ENCODE measurements at places on chromosomes 1 and 21. TPM values are rescaled to one million over a fixed set of nuclear protein-coding genes. Genes with fewer than 3 reads are reported as not detected.

C1orf232 gene
- not detected for total RNA-seq

DNA sequence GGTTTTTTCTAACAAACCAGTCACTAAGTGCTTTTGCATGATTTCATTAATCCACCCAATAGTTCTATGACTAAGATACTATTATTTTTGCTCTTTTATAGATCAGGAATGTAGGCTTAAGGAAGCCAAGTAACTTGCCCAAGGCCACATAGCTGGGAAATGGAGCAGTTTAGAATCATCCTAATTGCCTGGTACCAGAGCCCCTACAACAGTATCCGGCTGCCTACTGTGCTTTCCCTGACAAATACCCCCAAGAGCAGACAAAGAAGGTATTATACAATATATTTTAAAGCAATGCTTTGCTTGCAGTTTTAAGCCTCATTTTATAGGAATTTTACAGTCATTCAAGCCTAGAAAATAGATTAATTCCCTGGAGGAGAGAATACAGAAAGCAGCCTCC is 45.5 kb upstream of the RASAL2 start:
- H3K36me3 ChIP-seq = no peaks in the 10 kb centered on the region
- no peak for DNase-seq
- H3K27ac ChIP-seq = no peak overlapping the region
- no peaks in the 10 kb centered on the region for H3K27me3 ChIP-seq
- no peak overlapping the region for H3K4me3 ChIP-seq
- no peaks in the 10 kb centered on the region for H3K4me1 ChIP-seq

C1QA gene
- not detected for total RNA-seq

DNA sequence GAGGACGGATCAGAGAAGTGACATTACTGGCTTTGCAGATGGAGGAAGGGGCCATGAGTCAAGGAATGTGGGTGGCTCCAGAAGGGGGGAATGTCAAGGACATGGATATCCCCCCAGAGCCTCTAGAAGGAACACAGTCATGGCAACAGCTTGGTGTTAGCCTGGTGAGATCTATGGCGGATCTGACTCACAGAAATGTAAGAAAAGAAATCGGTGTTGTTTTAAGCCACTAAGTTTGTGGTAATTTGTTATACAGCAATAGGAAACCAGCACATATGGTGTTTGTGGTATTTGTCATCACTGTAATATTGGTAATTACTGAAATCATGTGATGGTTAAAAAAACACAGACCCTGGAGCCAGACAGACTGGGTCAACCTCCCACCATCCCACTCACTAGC is 236.2 kb downstream of the SETD4 start:
- no peaks in the 10 kb centered on the region for H3K4me1 ChIP-seq
- no peaks in the 10 kb centered on the region for H3K36me3 ChIP-seq
- H3K27ac ChIP-seq = no peak overlapping the region
- DNase-seq = no peak
- no peak overlapping the region for H3K4me3 ChIP-seq

OBSCN gene
- 14.9 TPM for total RNA-seq

GRCh38 chr1:226950871-226951270 is 10.8 kb downstream of the COQ8A start:
- H3K4me1 ChIP-seq = peaks cover 4% of the 10 kb centered on the region
- H3K36me3 ChIP-seq = no peaks in the 10 kb centered on the region
- H3K27ac ChIP-seq = no peak overlapping the region

DNA sequence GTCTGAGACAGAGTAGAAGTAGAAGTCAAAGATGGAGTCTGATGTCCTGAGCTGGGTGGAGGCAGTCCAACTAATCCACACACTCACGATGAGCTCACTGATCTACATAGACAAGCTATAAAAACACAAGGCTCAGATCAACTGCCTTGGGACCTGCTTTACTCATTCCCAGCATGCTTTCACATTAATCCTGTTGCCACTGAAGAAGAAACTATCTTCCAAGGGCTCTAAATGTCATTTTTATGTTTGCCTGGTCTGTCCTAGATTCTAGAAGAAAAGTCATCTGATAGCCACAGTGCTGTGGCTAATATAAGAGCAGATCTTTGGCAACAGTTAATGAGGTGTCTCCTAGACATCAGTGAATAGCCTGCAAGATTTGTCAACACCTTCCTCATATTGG is 522.7 kb downstream of the NUF2 start:
- H3K27me3 ChIP-seq = no peaks in the 10 kb centered on the region
- no peak overlapping the region for H3K27ac ChIP-seq
- H3K4me1 ChIP-seq = no peaks in the 10 kb centered on the region
- H3K4me3 ChIP-seq = no peak overlapping the region

DNA sequence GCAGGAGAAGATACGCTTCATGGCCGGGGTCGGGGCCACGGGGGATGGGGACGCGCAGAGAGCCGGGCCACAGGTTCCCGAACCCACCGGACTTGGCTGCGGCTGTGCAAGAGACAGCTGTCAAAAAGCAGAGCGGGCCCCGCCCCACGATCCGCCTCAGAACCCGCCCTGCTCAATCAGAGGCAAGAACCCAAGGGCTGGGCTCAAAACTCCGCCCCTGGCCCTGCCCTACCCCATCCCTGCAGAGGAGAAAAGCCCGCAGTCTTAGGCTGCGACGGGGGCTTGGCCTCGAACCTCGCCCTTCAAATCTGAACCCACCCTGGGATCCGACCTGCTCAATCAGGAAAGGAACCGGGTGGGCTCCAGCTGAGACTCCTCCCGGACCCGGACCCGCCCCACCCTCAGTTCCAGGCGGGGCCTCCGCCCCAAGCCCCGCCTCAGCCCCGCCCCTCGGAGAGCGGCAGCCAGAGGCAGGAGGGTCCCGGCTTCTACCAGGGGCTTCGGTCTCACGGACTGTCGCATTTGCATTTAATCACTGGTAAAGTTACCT is at the start of gene ANKRD35:
TSS of gene ANKRD35 (minus strand) at position 129 of the 550 bp plus-strand sequence. CDS start at position 21, 108 bp downstream.
- H3K36me3 ChIP-seq = no peaks in the 10 kb centered on the region
- H3K27ac ChIP-seq = no peak within 1 kb of the TSS
- peak within 1 kb of the TSS; percentile 78 for H3K4me3 ChIP-seq
- DNase-seq = peak; percentile 92
- peaks cover 18% of the 10 kb centered on the region for H3K27me3 ChIP-seq
